Activated CD4-positive, alpha-beta T cell treated with anti-CD3 and anti-CD28 coated beads, Interleukin-2, amount 10 ng/mL, durations not matched to agents 24 days and 14 days (primary cell): ENCODE measurements at places on chromosomes 16 and 17. TPM values are rescaled to one million over a fixed set of nuclear protein-coding genes. Genes with fewer than 3 reads are reported as not detected.

GRCh38 chr17:7220593-7221277, 997 bp downstream of the ACADVL start:
- peak; percentile 87 for DNase-seq

The SAMD14 gene
- total RNA-seq: 1.0 and 1.2 TPM in 2 replicates

GRCh38 chr16:55506083-55506482, 2.8 kb upstream of the LPCAT2 start:
- DNase-seq: peak; percentile 23

The LGALS9B gene
- total RNA-seq: not detected in 2 replicates
